ENCODE measurements at places on chromosomes 13 and 19.
A peak's percentile ranks its signal among the peaks of the same experiment; 100 is the strongest.

GRCh38 chr19:27795369-27795768 lies 1417.6 kb downstream of the UQCRFS1 start:
- no peak for DNase-seq

DNA sequence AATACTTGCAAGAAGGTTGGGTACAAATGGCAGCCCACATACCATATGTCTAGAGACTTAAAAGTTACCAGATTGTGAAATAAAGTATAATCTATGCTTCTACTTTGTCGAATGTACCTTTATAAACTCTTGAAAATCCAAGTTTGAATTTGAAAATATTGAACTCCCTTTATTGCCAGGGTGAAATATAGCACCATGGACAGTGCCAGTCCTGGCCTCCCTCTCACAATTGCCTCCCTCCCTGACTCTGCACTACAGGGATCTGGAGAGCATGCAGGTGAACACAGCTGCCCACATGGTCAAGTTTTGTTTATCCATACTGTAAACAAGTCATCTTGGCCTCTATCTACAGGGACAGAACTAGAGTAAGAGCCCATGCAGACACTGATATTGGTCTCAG lies 394.1 kb upstream of the SLITRK6 start:
- DNase-seq, result no peak

DNA sequence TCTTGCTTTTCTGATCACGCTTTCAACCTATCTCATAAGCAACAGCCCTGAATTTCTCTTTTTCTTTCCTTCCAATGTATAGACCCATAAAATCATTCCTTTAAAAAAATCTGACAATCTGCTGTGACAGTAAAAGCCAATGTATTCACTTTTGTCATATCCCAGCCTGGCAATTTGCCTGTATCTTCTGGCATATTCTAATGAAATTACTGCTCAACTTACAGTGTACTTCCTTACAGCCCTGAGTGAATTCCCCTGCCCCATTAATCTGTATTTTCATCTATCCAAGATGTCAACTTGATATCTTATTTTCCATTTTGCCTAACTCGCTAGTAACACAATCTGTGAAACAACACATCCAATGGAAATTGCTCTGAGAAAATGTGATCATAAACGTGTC lies 18.0 kb upstream of the SERP2 start:
- no peak for DNase-seq

GRCh38 chr13:19596960-19597361 lies 35.6 kb upstream of the TPTE2 start:
- no peak for DNase-seq

DNA sequence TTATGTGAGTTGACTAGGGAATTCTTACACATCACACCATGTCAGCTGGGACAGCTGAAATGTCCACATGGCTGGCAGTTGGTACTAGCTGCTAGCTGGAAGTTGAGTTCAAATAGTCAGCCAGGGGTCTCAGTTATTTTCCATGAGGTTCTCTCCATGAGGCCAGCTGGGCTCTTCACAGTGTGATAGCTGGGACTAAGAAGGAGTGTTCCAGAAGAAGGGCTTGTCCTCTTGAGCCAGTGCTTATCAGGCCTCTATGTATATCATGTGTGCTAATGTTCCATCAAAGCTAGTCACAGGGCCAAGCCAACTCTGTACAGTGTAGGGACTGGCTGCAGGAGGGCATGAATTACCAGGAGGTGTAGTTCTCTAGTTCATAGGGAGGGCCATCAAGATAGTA lies 11.8 kb downstream of the USPL1 start:
- no peak for DNase-seq

GRCh38 chr19:35052599-35053190 lies 11.2 kb downstream of the HPN start:
- DNase-seq, result no peak

DNA sequence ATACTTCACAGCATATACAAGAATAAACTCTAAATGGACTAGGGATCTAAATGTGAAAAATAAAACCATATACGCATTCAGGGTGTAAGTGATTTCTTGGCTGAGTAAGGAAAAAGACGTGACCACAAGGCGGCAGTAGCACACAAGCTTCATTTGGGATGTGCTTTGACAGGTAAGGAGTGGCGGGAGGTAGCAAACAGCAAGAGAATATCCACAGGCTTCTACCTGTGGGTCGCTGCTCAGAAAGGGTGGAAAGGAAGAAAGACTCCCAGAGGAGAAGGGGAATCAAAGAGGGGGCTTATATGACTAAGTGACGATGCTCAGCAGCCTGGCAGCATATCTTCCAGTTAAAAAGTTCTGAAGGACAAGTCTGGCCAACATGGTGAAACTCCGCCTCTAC lies 2.5 kb upstream of the ZNF121 start:
- peak; percentile 36 for DNase-seq

DNA sequence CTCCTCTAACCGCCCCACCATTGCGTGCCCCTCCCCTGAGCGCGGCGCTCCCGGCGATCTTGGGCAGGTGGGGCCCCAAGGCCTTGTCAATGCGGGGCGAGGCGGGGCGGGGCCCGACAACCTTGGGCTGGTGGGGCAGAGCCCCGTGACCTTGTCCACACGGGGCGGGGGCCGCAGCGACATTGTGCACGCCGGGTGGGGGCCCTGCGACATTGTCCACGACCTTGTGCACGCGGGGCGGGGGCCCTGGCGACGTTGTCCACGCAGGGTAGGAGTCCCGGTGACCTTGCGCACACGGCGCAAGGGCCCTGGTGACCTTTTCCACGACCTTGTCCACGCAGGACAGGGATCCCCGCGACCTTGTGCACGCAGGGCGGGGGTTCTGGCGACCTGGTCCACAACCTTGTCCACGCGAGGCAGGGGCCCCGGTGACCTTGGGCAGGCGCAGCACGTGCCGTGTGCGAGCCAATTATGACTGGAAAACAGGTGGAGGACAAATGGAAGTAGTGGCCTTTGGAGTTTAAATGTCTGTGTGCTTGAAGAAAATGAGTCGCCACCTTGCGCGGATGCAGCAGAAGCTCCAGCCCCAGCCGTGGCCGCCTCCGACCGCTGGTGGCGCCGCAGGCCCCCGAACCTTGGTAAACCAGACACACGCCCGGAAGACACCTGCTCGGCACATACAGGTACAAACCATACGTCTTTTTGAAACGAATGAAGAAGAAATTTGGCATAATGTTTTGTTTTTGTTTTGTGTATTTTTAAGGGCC lies 62.6 kb downstream of the LATS2 start:
- no peak for DNase-seq

DNA sequence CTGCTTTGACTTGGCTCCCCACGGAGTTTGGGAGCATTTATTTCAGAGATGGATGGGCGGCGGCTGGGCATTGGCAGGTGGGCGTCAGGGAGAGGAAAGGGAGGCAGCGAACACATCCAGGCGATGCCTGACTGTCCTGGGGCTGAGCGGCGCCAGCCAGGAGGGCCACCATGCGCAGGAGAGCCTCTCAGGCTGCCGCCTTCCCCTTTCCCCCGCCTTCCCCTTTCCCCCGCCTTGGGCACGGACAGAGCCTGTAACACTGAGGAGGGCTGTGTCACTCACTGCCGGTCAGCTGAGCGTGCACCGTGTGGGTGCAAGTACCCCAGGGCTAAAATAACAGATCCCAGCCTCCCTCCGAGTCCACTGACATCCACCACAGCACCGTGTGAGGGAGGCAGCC lies 11.4 kb downstream of the MCF2L start:
- no peak for DNase-seq

- DNase-seq, result no peak
These were observed 23.4 kb downstream of the ZNF507 start for GRCh38 chr19:32368787-32369186.

- DNase-seq, result no peak
These were observed 1.6 kb downstream of the MAP2K7 start for GRCh38 chr19:7905268-7905667.

DNA sequence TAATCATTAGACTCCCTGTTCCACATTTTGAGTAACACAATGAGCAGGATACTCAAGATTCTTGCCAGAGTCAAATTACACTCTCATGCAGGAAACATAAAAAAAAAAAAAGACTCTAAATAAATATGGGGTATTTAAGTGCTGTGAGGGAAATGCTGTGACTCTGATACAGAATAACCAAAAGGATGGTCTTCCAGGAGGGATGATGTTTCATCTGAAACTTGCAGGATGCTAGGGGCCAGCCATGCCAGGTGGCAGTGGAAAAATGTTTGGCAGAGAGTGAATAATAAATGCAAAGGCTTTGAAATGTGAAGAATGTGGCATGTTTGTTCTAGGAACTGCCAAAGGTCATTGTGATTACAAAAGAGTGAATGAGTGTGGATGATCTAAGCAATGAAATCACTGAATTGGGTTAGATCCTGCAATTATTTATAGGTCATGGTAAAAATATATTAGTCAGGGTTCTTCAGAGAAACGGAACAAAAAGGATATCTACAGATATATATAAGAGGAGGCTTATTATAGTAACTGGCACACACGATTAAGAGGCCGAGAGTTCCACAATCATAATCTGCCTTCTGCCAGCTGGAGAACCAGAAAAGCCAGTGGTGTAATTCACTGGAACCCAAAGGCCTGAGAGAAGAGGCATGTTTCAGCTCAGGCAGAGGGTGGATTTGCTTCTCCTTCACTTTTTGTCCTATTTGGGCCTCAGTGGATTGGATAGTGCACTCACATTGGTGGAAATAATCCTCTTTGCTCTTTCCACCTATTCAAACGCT lies 1832.8 kb upstream of the MIR17HG start:
- no peak for DNase-seq

DNA sequence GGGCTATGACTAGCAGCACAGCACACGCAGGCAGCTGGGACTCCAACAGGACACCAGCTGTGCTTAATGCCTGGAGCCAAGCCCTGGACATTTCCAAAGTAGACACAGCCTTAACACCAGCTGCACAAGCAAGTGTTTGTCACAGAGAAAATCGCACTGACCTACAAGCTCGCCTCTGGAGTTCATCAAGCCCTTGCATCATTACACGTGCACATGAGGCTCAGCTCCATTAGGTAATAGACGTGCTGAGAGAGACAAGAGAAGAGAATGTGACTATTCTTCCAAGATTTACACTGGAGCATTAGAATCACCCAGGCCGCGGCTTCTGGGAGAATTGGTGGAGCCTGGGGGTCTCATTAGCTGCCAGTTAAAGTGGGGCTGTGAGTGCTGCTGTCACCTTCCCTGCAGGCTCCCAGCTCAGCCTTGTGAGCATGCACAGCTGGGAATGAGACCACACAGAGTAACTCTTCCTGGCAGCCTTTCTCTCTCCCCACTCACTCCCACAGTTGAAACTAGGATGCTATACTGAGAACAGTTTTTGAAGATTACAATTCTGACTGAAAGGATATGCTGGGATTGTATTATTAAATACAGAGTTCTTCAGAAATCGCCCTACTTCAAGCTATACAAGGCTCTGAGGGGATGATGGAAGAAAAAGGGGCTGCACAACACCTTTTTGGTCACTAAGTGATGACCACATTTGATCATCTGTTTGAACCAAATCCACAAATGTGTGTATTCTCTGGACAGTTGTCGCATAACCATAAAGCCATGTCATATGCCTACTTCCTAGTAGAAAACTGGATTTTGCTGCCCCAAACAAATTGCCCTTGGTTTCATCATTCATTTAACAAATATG lies 10.5 kb downstream of the STOML3 start:
- no peak for DNase-seq

DNA sequence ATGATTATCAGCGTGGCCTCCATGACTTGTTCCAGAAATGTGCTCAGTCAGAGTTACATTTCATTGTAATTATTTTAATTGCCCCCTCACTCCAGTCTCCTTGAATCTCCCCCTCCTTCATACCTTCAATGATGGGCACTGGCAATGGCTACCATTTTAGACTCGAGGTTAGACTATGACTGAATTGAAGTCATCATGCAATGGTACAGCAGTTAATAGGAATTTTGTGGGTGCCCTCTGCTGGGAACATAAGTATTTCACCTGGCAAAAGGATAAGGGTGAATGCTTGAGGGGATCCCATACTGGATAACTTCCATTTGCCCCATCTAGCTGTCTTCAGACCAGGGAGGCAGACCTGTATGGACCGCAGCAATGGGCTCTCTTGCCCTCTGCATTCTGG lies 32.2 kb upstream of the USP12 start:
- DNase-seq, result no peak

GRCh38 chr13:110957931-110958330 lies 43.1 kb upstream of the ANKRD10 start:
- no peak for DNase-seq

DNA sequence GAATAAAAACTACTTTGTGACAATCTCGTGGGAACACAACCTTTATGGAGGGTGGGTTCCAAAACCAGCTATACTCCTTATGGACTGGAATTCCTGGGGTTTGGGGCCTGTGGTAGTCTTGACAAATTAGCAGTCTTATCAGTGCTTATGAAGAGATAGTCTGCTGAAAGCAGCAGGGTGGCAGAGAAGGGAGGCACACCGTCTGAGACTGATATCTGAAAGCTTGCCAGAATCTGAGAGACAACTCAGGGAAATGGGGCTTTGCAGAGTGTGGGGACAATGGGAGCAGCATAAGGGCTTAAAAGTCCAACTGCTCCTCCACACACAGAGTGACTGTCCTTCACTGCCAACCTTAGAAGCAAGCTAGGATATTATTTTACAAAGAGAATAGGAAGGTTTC lies 95.9 kb downstream of the UGGT2 start:
- no peak for DNase-seq

- no peak for DNase-seq
These were observed 18.7 kb upstream of the SPRYD7 start for GRCh38 chr13:49954674-49955455.

DNA sequence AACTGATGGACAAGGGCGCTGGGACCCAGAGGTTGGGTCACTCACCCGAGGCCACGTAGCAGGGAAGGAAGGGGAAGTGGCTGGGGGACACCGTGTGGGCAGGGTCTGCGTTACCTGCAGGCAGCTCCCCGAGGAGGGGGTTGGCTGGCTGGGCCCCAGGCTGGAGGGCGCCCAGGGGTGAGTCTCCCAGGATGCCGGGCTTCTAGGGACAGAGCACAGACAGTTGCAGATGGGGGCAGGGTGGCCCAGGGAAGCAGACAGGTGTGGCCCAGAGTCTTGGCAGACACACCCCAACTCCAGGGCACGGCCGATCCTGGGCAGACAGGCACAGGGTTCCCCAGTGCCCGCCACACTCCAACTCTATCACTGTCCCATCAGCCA lies 5.6 kb upstream of the FDX2 start:
- no peak for DNase-seq

DNA sequence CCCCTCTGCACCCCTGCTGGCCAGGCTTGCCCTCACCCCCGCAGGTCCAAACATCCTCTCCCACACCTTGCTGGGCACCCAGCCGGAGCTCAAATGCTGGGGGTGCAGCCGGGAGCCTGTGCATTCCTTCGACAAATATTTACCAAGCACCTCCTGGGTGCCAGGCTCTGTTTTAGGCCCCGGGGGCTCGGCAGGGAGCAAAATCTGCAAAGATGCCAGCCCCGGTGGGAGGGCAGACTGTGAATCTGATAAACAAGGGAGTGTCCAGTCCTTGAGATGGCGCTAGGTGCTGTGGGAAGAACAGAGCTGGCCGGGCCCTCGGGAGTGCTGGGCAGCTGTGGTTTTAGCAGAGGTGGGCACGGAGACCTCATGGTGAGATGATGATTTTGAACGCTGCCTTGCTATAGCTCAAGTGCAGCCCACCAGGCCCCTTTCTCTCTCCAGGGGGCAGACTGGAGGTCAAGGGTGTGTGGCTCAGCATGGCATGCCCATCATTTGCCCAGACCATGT lies 10.6 kb downstream of the NFIX start:
- DNase-seq, result no peak
